Placental pericyte (primary cell): ENCODE measurements at places on chromosomes 5 and 9. TPM values are rescaled to one million over a fixed set of nuclear protein-coding genes. Genes with fewer than 3 reads are reported as not detected.

The IL3 gene
- total RNA-seq = not detected in 2 replicates

The ZBED3 gene
- 0.29 and 0.44 TPM in 2 replicates for total RNA-seq

The PCDHA4 gene
- under 0.01 and 0.14 TPM in 2 replicates for total RNA-seq

The PPIP5K2 gene
- total RNA-seq = 33.9 and 81.5 TPM in 2 replicates

The MSX2 gene
- total RNA-seq = 7.0 and 8.8 TPM in 2 replicates

The TNFSF15 gene
- 17.5 and 40.2 TPM in 2 replicates for total RNA-seq

The MORN5 gene
- 0.29 TPM in 1 of 2 replicates, not detected in the other for total RNA-seq

The ADAMTS2 gene
- total RNA-seq = 8.1 and 33.2 TPM in 2 replicates
